ENCODE measurements at places on chromosomes 16 and 17. TPM values are rescaled to one million over a fixed set of nuclear protein-coding genes. Genes with fewer than 3 reads are reported as not detected.

- DNase-seq: no peak
Observed at GRCh38 chr17:27420211-27420950, 35.9 kb upstream of the KSR1 start.

DNA sequence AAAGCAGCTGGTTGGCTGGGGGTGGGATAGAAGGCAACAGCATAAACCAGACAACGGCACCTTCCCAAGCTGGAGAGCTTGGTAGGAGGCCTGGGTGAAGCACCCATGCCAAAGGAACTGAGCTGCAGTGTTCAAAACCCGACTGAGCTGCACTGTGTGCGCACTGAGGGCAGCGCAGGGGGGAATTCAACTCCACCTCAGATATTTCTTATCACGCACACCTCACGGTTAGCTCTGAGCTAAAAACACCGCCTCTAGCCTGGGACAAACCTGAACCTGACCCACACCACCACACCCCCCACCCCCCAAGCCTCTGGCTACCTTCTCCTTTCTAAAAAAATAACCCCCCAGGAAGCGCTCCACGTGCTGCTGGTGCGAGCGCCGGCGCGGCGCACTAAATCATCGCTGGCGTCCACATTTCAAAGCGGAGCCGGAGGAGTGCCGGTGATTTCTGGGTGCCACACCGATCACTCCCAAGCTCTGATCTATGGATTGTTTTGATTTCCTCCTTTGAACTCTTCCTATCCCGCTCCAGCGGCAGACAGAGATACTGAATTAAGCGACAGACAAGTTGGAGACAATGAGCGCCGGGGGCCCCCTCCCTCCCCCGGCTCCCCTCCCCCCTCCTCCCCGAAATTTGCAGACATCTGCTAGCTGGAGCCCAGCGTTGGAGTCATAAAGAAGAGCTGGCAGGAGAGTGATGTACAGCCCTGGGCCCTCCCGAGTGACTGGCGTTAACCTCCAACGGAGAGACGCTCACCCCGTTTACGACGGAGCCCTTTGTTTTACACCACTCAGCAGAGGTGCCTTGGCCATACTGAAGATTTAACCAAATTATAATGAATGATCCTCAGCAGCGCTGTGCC lies 85.0 kb downstream of the NOG start:
- no peak for DNase-seq

DNA sequence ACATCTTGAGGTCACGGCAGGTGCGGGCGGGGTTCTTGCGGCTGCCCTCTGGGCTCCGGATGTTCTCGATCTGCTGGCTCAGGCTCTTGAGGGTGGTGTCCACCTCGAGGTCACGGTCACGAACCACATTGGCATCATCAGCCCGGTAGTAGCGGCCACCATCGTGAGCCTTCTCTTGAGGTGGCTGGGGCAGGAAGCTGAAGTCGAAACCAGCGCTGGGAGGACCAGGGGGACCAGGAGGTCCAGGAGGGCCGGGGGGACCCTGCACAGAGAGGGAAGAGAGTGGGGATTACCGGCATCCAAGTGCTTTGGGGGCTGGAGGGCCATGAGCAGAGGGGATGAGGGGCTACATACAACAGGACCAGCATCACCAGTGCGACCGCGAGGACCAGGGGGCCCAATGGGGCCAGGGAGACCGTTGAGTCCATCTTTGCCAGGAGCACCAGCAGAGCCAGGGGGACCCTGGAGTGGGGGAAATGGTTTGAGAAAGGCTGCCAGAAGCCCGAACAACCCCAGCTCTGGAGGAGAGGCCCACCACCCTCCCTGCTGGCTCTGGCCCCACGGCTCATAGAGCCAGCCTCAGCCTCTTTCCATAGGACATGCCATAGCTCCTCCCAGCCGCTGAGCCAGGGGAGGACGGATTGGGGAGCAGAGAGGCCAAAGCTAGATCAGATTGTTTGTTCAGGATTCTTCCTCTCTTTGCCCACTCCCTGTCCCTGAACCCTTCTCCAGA lies 14.6 kb downstream of the COL1A1 start:
- no peak for DNase-seq

DNA sequence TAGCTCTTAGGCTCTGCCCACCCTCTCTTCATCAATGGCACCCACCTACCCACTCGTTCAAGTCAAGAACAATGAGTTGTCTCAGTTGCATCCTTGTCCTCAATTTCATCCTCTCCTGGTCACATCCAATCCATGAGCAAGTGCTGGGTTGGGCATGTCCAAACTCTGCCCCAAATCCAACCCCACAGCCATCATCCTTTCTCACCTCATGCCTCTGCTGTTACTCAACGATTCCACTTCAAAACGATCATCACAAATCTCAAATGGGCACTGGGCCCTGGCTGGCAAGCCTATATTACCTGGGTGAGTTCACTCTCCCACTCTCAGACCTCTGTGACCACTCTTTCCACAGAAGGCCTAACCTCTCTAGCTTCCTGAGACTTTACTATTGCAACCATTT lies 12.0 kb upstream of the TEX2 start:
- DNase-seq: no peak

DNA sequence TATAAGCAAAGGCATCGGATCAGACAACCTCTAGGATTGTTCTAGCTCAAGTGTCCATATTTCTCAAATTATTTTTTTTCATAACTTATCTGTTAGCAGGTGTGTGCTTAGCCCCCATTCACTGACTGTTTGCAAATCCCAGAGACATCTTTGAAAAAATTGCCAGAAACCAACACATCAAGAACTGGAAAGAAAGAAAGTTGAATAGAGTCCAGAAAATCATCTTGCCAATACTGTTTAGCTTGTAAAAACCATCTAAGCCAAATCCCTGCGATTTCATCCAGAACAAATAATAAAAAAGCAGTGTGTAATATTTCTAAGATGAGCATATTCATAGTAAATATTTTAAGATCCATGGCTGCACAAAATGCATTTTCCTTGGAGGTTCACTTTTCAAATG lies 64.5 kb downstream of the WSCD1 start:
- DNase-seq: no peak

- no peak for DNase-seq
Observed at GRCh38 chr16:55146966-55147365, 177.0 kb upstream of the IRX6 start.

DNA sequence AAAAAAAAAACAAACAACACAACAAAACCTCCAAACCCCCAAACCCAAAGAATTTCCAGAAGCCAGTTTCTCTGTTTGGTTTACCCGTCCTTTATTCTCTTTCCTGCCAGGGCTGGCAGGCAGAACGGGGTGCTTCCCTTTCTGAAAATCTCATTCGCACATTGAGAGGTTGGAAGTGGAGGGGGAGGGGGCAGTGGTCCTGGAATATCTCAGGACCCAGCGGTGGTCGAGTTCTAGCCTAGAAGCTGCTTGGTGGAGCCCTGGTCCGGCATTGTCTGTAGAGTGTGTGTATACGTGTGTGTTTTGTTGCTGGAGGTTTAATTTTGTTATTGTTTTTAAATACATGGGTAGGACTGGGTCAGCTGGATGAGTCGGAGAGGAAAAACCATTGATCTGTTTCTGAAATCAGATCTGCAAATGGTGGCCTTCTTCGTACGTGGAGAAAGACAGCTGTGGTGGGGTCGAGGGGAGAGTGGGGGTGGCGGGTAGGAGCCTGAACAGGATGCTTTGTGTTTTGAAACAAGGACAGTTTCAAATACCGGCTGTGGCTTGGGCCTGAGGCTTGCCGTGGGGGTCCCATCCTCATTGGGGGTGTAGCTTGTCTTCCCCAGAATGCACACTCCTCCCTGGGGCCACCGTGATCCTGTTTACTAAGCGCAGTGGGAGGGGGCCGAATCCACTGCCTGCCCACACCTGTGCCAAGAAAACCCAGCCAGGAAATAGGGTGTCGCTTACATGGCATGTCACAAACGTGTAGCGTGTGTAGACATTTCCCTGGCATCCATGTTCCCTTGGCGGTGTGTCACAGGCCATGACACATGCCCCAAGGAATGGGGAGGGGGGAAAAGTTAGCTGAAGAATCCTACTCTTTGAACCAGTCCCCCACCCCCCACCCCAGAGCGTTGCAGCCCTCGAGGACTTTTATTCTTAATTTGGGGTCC lies 1.6 kb downstream of the CMIP start:
- no peak for DNase-seq

DNA sequence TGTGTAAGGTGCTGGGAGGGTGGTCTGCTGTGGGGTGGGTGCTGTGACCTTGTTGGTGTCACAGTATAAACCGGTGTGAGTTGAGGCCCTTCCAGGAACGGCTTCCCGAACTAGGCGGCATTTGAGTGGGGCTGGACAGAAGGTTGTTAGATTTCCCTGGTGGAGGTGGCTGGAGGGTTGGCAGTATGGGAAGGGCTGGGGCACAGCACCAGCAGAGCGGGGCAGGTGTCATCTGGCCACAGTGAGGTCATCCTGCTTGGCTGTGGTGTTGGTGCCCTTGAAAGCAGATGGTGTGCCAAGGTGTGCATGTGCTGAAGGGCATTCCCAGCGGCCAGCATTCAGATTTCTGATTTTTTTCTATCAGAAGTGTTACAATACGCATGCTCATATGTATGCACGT lies 28.1 kb downstream of the BANP start:
- peak; percentile 46 for DNase-seq

- peak; percentile 58 for DNase-seq
Observed at GRCh38 chr16:68265078-68265920, 973 bp downstream of the SLC7A6 start.

DNA sequence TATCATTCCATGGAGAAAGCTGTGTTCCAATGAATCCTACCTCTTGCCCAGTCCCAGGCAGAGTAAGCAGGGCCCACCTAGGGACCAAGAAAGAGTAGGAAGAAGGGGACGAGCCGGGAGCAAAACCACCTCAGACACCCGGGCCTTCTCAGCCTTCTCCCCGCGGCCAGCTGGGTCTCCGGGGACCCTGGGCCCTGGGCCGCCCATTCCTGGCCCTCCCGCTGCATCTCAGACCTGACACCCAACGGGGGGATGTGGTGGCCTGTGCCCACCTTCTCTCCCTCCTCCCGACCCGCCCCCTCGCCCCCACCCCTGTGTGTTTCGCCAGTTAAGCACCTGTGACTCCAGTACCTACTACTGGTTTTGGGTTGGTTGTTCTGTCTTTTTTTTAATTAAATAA lies 11.4 kb upstream of the CACNG1 start:
- DNase-seq: no peak

- DNase-seq: no peak
Observed at GRCh38 chr17:81556863-81557262, 4.7 kb upstream of the FAAP100 start.

DNA sequence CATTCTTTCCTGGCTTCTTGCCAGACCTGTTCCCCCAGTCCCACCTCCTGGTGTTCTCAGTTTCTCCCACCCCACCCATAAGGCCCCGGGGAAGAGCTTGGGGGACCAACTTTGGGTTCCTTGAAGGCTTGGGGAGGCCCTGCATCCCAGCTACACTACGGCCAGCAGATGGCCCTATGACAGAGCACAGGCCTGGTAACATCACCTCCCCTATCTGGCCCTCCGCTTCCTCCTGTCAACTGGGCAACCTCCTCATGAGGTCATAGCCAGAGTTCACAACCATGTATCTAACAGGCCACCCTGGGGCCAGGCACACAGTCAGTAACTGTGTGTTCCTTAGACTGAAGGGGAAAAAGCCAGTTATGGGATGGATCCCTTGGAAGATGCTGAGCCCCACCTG lies 31.4 kb downstream of the MYO15A start:
- DNase-seq: no peak

DNA sequence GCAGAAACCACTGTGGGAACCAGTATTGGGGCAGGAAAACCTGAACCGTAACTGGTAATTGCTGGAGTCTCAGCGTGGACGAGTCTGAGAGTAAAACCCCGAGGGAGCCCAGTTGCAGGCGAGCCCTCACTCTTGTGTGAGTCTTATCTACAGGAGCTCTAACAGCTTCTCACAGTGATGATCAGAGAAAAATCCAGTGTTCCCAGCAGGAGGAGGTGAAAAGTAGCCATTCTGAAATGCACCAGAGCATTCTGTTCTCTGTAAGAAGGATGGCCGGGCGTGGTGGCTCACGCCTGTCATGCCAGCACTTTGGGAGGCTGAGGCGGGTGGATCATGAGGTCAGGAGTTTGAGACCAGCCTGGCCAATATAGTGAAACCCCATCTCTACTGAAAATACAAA lies 161.2 kb downstream of the COPRS start:
- DNase-seq: no peak

- DNase-seq: no peak
Observed at GRCh38 chr16:18062713-18063112, 273.8 kb downstream of the NPIPA8 start.

DNA sequence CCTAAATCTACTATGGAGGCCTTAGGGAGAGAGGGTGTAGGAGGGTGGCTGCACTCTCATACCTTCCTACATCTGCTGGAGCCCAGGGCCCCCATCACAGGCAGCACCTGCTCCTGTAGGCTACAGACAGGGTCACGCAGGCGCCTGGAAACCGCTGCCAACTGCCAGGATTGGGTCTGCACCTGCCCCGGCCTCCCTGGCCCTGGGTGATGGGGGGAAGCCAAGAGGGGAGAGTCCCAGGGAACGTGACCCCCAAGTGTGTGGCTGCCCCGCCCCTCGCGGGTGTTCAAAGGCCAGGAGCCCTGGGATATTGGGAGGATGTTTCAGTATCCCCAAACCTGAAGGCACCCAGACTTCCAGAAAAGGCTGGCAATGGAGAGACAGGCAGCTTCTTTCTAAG lies 5.6 kb upstream of the TEX19 start:
- DNase-seq: no peak

Gene CSF3
- total RNA-seq: not detected

Gene UNC119
- 23.1 TPM for total RNA-seq

Gene ATP2C2
- not detected for total RNA-seq

Gene RAB11FIP4
- total RNA-seq: 10.6 TPM

Gene CALB2
- total RNA-seq: not detected

Gene CCDC40
- 3.4 TPM for total RNA-seq

Gene TMEM106A
- 2.9 TPM for total RNA-seq

Gene KRT27
- total RNA-seq: not detected

Gene CMTM1
- 0.82 TPM for total RNA-seq

Gene TMEM100
- total RNA-seq: 1.6 TPM

All from heart right ventricle (tissue), 16 donors.